ENCODE measurements at places on chromosomes 13 and 19.
A peak's percentile ranks its signal among the peaks of the same experiment; 100 is the strongest.

DNA sequence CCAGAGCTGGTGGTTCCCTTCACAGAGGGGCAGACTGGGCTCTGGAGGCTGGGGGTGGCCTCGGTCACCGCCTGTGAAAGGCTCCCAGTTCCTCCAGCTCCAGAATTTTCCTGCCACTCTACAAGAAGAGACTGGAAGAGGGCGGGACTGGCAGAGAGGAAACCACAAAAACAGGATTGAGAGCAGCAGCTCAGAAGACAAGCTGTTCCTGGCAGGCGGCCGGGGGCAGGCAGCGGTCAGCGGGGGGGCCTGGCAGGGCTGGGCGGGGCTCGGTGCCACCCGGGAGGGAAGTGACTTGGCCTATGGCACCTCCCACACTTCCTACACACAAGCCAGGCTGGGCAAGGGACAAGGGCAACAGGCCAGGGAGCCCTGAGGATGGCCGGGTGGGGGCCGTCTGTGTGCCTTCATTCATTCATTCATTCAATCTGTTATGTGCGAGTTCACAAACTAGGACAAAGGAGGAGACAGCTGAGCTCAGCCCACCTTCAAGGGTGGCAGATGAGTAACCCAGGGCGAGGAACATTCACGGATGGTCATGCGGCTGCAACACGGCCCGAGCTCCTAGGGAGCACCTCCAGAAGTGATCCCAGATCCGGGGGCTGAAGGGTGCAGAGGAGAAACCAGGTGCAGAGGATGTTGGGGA, 16.9 kb upstream of the BTBD2 start:
- peak; percentile 83 for DNase-seq

GRCh38 chr13:32889986-32890565, 126.1 kb upstream of the KL start:
- no peak for DNase-seq

- no peak for DNase-seq
Measured at GRCh38 chr13:113083022-113083373, 22.6 kb upstream of the F7 start.

- no peak for DNase-seq
Measured at GRCh38 chr19:34506026-34506370, 24.4 kb downstream of the WTIP start.

DNA sequence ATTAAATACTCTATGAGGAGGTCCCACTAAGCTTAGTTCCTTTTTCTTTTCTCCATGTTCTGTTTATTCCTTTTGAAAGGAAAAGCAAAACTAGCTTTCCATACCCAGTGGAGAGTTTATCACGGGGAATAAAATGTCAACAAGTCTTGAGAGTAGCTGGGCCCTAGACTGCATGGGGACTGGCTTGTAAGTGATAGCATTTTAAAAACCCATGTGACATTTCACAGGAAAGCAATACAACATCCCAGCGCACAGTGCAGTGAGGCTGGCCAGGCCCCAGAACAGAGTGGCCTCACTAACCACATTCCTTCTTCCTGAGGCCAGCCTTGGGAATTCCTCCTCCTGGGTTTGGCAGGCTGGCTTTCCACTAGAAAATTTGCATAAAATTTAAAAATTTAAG, 149.8 kb downstream of the DLEU7 start:
- no peak for DNase-seq

DNA sequence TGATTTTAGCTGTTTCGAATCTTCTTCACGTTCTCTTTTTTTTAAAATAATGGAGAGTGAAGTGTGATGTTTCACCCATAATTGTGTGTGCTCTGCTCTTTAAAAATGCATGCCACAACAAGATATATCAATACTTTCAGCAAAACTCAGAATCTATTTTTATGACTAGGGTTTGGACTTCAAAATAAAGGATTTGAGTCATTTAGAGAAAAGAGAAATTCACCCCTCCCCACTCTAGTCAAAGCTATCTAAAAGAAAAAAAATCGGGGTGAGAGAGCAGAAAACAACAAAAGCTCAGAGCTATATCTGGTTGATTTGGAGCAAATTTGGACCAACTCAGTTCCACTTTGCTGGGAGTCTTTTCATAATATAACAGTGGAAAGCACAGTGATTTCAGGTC, 244.5 kb downstream of the DNAJC15 start:
- DNase-seq = no peak

DNA sequence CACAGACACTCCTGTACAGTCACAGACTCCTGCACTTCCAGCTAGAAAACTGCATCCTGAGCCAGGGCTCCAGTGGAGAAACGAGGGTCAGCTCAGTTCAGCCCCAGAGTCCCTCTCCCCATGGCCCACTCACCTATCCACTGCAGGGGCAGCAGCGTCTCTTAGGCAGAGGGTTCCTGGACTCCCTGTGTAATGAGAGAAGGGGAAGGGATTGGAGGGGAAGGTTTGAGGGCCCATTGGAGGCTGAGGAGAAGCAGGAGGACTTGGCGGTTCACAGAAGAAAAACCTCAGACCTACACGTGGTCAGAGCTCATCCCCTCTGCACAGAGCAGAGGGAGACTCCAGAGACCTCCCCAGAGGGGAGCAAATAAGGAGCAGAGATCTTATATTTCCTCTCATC, 9.2 kb upstream of the CEACAM18 start:
- DNase-seq = no peak

DNA sequence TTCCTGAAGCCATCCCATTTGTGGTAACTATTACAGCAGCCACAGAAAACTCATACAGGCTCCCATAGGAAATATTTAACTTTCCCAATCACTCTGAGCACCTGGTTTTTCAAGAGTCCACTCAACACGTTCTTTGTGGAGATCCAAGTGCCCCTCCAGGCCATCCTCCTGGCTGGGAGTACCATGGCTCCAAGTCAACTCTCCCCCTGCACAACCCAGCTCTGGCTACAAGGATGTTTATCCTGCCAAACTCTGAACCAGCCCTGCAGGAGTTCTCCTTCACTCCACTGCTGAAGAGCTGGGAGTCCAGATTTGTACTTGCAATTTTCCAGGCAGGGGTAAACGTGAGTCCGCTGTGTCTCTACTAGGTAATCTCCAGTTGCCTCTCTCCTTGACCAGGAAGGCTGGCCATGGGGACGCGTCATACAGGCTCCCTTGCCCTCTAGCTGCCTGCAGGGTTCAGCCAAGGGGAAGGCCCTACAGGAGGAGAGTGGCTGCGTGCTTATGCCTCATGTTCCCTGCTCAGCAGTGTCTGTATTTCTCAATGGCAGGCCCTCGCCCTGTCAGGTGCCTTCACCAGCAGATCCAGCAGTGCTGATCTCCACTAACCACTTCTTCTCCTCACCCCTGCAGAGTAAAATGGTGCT, 29.9 kb upstream of the ARGLU1 start:
- no peak for DNase-seq

- no peak for DNase-seq
Measured at GRCh38 chr13:70755456-70755855, 647.2 kb upstream of the KLHL1 start.
